ENCODE measurements at places on chromosomes 7 and 10.

DNA sequence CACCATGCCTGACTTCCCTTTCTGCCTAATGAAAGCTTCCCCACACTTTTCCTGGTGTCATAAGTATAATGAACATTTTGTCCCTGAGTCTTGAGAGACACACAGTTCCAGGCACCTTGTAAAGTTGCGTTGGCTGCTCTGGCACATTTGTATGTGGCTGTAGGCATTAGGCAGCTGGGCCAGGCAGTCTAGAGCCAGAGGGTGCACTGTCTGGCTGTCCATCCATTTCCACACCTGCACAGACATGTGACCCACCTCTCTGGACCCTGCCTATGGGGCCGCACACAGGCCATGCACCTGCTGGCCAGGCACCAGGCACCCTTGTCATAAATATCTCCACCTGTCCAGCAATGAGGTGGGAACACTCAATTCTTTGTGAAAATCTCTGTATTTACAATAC is 54.7 kb upstream of the ANTXRL start:
- no peak for DNase-seq

- no peak for DNase-seq
These were observed 44.0 kb downstream of the RUNDC3B start for GRCh38 chr7:87672217-87672616.

GRCh38 chr7:93442478-93443224 is 131.9 kb downstream of the CALCR start:
- peak; percentile 5 for DNase-seq

DNA sequence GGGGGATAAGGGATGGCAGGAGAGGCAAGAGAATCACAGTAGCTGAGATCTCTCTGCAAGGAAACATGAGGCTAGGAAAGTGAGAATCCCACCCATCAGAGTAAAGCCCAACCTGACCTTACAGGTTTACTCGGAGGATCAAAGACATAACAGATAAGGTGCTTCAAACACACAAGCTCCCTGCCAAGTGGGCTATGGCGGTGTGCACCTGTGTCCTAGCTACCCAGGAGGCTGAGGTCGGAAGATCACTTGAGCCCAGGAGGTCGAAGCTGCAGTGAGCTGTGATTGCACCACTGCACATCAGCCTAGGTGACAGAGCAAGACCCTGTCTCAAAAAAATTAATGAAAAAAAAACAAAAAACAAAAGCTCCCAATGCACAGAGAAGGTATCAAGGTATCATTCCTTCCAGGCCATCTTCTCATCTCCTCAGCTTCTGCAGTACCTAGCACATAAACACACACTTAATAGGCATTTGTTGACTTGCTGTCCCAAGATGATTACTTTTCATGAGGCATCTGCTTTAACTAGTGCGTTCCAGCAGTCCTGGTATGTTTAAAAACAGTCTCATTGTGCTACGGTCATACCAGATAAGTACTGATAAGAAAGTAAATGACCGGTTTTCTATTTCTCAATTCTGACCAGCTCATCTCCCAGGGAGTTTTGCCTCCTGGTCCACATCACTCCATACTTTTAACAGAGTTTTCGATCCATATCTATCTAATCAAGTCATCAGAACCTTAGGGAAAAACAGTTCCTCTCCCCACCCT is 13.3 kb downstream of the GNA12 start:
- DNase-seq, result no peak

GRCh38 chr10:30398193-30398592 is 35.8 kb upstream of the MAP3K8 start:
- DNase-seq, result no peak

- no peak for DNase-seq
These were observed 296.1 kb downstream of the CDK14 start for GRCh38 chr7:90892213-90892612.

GRCh38 chr7:13414661-13415107 is 574.8 kb downstream of the ETV1 start:
- no peak for DNase-seq

DNA sequence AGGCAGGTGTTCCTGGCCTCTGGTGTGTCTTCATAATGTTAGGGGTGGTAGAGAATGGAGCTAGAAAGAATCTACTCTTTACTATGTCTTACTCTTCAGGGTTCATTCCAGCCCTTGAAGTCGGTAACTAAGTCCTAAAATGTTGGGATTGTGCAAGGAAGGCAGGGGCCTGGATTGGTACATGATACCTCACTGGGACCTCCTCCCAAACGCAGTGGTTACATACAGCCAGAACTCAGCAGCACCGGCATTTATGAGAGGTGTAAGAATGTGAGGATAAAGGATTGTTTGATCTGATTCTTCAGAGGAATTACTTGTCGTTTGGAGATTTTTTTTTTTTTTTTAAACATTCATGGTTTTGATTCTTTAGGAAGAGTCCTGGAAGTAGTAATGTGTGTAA is 6.9 kb downstream of the COMTD1 start:
- no peak for DNase-seq

DNA sequence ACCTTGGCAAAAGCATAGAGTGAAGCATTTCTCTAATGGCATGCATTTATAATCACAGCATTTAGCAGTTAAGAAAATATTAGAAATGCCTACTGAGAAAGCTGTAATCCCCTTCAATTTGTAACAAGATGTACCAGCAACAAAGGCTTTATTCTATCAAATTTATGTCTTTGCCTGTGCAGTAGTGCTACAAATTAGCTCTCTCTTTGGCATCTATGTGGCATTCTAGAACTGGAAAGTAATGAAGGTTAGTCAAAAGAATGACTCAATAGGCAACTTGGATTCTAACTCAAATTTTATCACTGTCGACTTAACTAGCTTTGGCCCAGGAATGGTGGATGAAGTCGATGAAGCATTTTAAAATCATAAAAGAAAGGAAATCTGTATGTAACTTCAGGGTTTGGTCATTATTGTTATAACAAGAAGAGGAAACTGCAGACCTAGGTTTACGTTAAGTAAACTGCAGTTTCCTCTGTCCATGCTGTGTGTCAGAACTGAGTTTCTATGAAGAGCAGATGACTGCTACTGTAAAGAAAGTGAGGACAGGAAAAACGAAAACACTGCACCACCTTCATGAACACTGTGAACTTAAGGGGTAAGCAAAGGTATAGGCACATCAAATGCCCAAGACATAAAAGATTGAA is 140.0 kb downstream of the RAPGEF5 start:
- no peak for DNase-seq

- no peak for DNase-seq
These were observed 864 bp downstream of the CDCA7L start for GRCh38 chr7:21944616-21945453.

DNA sequence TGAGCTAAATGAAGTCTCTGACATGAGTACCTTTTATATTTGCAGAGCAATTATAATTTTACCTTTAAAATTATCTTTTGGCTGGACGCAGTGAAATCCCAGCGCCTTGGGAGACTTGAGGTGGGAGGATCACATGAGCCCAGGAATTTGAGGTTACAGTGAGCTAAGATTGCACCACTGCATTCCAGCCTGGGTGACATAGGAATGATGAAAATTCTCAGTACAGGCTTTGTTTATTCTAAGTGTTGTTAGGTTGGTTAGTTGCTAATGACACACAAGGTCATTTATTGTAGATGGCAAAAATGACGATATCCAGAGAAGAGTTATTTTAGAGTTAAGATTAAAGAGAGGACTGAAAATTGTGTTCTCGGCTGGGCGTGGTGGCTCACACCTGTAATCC is 87.6 kb downstream of the XRCC2 start:
- DNase-seq, result no peak

- DNase-seq, result no peak
These were observed 494.6 kb upstream of the KLF6 start for GRCh38 chr10:4279655-4280054.

DNA sequence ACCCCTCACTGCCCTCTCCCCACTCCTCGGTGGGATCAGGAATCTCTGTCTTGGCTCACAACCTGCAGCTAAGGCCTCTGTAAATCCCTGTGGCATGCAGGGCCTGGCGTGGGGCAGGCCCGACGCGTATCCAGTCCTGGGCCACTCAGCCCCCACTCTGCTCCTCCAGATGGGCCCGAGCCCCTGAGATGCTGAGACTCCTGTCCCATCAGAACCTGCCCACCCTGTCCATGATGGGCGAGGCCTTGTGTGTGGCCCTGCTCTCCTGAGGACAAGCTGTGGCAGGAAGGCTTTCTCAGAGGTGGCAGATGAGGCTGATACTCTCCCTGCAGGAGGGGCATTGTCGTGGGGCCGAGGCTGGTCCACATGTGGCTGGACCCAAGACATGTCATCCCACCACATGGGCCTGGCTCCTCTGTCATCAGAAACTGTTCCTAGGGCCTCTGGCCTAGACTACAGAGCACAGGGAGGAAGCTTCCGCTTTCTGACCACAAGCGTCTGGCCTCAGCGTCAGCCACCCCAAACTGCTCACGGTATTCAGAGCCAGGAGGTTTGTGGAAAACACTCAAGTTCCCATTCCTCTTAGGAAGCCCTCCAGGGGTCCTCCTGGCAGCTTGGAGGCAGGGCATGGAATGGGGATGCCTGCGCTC is 6.0 kb downstream of the ALOX5 start:
- DNase-seq, result no peak

GRCh38 chr7:148265896-148266295 is 324.7 kb upstream of the C7orf33 start:
- no peak for DNase-seq

DNA sequence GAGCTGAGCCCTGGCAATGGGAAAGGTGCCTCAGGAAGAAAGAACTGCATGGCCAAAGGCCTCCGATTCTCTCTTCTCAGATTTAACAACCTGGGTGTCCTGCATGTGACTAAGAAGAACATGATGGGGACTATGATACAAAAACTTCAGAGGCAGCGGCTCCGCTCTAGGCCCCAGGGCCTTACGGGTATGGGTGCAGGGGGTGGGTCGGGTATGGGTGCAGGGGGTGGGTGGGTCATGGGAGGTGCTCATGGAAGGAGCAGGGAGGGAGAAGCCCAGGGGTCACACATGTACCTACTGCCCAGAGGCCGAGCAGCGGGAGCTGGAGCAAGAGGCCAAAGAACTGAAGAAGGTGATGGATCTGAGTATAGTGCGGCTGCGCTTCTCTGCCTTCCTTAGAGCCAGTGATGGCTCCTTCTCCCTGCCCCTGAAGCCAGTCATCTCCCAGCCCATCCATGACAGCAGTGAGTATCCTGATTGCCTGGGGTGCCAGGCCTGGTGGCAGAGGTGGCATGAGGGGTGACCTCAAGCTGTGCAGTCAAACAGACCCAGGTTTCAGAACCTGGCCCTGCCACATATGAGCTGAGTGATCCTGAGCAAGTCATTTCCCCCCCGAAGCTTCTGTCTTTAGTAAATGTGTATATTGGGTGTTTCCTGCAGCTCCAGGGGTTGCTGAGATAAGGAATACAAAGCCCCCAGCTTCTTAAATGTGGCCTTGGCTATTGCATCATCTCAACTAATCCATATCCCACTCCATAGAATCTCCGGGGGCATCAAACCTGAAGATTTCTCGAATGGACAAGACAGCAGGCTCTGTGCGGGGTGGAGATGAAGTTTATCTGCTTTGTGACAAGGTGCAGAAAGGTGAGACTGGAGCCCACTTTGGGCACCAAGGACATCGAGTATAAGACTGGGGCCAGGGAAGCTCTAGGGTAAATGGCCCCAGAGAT is 2.0 kb downstream of the NFKB2 start:
- no peak for DNase-seq

- DNase-seq, result no peak
These were observed 37.2 kb upstream of the CUL1 start for GRCh38 chr7:148661471-148661870.

GRCh38 chr7:91459539-91459938 is 195.3 kb downstream of the FZD1 start:
- no peak for DNase-seq

GRCh38 chr10:82628373-82628772 is 753.4 kb downstream of the NRG3 start:
- no peak for DNase-seq

- no peak for DNase-seq
These were observed 106.3 kb downstream of the KIAA1217 start for GRCh38 chr10:24315211-24315610.

DNA sequence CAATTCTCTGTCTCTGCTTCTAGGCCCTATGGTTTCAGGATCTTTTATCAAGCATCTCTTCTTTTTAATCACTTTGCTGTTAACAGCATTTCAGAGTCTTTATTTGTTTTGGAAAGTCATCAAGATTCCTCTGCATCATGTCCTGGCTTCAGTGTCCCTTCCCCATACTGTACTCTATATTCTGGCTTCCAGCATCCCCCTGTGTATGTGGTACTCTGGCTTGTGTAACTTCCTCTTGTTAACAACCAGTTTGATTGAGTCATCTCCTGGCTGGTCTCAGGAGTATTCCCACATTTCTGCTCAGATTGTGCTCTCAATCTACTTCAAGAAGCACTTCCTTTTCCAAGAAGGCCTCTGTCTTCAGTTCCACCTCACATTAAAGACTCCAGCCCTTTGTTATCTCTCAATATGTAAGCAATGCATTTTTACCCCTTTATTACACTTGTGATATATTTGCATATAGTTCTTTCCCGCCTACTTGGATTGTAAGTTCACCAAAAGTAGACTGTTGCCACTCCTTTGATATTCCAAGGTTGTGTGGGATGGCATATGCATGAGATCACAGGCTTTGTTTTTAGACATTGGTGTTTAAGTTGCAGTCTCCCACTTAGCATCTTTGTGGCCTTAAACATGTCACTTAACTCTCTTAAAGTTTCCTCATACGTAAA is 15.1 kb upstream of the ATE1 start:
- DNase-seq, result no peak
